Kidney epithelial cell (primary cell): ENCODE measurements at places on chromosomes 2 and 18. TPM values are rescaled to one million over a fixed set of nuclear protein-coding genes. Genes with fewer than 3 reads are reported as not detected.

The ACADL gene
- total RNA-seq, result 1.1 and 1.5 TPM in 2 replicates

The GAL3ST2 gene
- total RNA-seq, result not detected in 2 replicates

The DSC2 gene
- total RNA-seq, result 29.7 and 31.8 TPM in 2 replicates

The DAPL1 gene
- not detected in 2 replicates for total RNA-seq

The NAT8 gene
- not detected in 2 replicates for total RNA-seq

The CNRIP1 gene
- total RNA-seq, result 7.9 and 8.8 TPM in 2 replicates

The LAPTM4A gene
- 140 and 141 TPM in 2 replicates for total RNA-seq

The MATN3 gene
- total RNA-seq, result 7.6 TPM in 2 replicates

The NTSR2 gene
- not detected in 2 replicates for total RNA-seq

The ATP6V1B1 gene
- total RNA-seq, result not detected in 2 replicates

The MYO3B gene
- total RNA-seq, result 0.68 and 1.1 TPM in 2 replicates

The BUB1 gene
- 10.2 TPM in 2 replicates for total RNA-seq

The XIRP2 gene
- 0.29 TPM in 1 of 2 replicates, not detected in the other for total RNA-seq

The PROKR1 gene
- not detected in 2 replicates for total RNA-seq

The ACVR1C gene
- 0.07 and 0.13 TPM in 2 replicates for total RNA-seq

The OBSL1 gene
- total RNA-seq, result 39.8 and 41.0 TPM in 2 replicates

The RBMS1 gene
- total RNA-seq, result 44.8 and 52.5 TPM in 2 replicates

The IL37 gene
- not detected in 2 replicates for total RNA-seq

The BMP10 gene
- not detected in 2 replicates for total RNA-seq

The SERPINB7 gene
- 2.2 and 3.1 TPM in 2 replicates for total RNA-seq

The CYS1 gene
- 9.8 and 12.2 TPM in 2 replicates for total RNA-seq

The VWC2L gene
- not detected in 2 replicates for total RNA-seq

The SIGLEC15 gene
- total RNA-seq, result 31.6 and 41.1 TPM in 2 replicates
